ENCODE measurements at places on chromosomes 5 and 9.

GRCh38 chr5:154406231-154406630, 39.6 kb upstream of the SAP30L start:
- no peak for DNase-seq

DNA sequence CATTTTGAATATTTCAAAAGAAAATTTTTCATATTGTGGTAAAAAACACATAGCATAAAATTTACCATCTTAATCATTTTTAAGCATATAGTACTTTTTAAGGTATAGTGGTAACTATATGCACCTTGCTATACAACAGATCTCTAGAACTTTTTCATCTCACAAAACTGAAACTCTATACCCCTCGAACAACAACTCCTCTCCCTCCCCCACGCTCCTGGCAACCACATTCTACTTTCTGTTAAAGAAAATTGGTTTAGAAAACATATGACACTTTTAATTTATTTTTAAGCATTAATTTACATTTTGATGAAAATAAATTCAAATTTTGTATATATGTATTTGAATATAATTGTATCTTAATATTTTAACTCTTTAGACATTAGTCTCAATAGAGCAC, 147.2 kb upstream of the EFNA5 start:
- DNase-seq = no peak

- DNase-seq = no peak
Measured at GRCh38 chr9:15724016-15724415, 171.2 kb downstream of the CCDC171 start.

- DNase-seq = no peak
Measured at GRCh38 chr9:131010482-131011273, 1.7 kb downstream of the LAMC3 start.

DNA sequence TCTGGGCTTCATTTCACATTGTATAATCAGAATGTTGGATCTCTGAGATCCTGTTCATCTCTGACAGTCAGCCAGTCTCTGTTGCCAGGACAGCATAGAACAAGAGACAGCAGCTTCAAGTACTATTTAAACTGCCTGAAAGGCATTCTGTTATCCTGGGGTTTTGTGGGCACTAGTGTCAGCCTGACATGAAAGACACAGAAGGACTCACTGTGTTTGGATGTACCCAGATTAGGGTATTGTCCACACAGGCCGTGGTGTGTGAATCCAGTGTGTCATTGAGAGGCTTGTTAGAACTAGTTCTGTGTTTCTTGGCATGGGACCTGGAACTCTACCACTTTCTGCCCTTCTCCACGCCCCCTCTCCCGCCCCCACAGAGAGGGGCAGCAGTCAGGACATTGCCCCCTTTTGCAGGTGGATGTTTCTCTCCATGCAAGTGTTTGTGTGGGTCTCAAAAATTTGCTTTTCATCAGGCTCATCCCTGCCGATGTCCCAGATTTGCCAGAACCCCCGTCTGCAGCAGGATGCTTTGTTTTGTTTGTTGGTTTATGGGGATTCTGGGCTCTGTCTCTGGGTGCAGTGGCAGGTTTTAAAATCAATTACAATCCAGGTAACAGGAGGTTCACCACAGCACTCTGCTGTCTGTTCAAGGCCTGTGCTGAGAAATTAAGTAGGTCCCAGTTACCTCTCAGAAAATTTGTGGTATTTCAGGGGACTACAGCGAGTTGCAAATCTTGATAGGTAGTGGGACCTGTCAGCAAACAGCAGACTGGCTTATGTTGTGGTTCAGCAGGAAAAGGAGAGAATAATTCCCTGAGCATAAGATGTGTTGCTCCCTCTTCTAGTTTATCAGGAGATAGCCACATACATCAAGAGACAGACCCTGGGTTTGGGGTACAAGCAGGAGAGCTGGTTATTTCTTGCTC, 144.6 kb downstream of the DOCK2 start:
- no peak for DNase-seq

DNA sequence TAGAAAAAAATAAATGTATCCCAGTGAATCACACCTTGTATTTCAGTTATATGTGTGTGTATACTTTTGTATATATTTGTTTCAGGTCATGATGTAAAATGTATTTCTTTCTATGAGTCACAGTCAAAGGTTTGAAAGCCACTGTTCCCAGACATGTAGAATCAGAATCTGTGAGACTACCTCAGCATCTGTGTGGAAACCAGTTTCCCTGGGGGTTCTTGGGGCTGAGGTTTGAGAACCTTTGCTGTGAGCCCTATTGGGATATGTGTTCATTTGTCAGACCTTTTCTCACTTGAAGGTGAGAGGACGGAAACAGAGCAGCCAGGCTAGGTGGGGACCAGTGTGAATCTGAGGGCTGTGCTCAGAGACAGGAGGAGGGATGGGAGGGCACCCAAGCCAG, 78.7 kb upstream of the SAP30L start:
- DNase-seq = no peak

DNA sequence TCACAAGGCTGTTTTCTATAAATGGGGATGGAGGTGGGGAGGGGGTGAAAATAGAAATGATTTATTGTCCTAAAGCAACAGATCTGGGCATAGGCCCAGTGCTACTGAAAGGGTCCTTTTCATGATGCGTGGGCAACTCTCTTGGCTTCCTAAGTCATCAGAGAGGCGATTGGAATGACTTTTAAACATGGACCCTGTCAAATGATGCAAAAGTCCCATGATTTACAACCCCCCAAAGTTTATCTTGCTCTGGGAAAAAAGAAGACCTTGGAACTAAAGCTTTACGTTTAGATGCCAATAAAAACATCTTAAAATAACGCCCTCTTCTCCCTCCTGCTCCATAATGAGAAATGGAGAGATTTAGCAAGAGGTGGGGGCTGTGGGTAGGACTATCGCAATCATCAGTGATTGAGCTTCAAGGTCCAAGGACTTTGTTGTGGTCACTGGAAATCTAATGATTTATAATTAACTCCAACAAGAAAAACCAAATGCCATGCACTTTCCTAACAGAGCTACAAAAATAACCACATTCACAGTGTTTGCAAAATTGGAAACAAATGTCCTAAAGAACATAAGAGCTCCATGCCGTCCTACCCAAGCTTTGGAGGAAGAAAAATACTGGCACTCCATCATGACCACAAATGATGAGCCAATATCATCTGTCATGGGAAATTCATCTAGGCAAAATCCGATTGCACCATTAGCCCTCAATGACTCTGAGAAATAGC, 167.5 kb upstream of the CLINT1 start:
- no peak for DNase-seq

- DNase-seq = no peak
Measured at GRCh38 chr9:70040376-70040903, 3.2 kb upstream of the MAMDC2 start.

GRCh38 chr5:83516377-83516776, 44.8 kb downstream of the VCAN start:
- no peak for DNase-seq

DNA sequence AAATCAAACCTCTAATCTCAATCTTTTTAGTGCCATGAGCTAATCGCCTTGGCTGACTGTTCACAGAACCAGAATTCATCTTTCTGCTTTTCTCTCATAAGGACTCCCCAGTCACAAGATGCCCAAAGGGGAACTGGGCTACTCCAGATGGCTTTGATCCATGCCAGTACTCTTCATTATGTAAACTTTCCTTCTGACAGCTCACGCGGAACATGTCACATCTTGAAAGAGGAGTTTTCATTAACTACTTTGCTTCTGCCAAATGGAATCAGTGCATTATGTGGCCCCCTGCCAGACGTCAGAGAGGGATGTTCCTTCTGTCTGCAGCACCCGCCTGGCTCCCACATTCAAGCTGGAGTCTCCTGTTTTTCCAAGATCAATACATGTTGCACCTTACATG, 142.1 kb upstream of the NMUR2 start:
- DNase-seq = no peak

- DNase-seq = no peak
Measured at GRCh38 chr5:124519396-124519795, 227.0 kb downstream of the ZNF608 start.

- DNase-seq = no peak
Measured at GRCh38 chr5:2634399-2635176, 116.9 kb downstream of the IRX2 start.

GRCh38 chr5:172798422-172799215, 27.6 kb upstream of the DUSP1 start:
- DNase-seq = no peak
